ENCODE measurements at places on chromosomes 13 and 19.

GRCh38 chr19:17866964-17867486 is 4.7 kb upstream of the SLC5A5 start:
- DNase-seq = no peak

DNA sequence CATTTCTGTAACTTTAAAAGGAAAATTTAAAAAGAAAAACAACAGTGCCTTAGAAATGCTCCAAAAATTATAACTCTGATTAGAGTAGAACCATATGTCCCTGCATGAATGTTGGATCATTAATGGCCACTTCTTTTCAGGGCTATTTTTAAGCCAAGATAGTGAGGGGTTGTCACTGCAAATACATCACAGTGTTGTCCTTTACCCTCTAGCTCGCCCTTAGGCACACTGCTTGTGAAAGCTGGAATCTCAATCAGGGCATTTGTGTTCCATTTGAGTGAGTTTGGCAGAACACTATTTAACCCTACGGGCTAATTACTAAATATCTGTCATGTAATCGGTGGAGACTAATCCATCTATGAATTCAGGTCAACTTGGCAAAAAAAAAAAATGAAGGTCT is 212.2 kb downstream of the NHLRC3 start:
- DNase-seq = no peak

- DNase-seq = no peak
These were observed 246.9 kb downstream of the DCLK1 start for GRCh38 chr13:35884211-35884760.

DNA sequence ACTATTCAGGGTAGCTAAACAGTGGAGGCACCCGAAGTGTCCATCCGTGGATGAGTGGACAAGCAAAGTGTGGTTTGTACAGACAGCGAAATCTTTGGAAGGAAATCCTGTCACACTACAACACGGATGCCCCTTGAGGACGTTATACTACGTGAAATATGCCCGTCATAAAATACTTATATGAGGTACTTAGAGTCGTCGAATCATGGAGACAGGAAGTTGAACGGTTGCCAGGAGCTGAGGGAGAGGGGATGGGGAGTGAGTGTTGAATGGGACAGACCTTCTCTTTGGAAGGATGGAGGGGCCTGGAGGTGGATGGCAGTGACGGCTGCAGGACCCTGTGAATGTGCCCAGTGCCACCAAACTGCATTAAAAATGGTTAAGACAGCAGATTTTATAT is 11.6 kb downstream of the ATP4B start:
- DNase-seq = no peak

DNA sequence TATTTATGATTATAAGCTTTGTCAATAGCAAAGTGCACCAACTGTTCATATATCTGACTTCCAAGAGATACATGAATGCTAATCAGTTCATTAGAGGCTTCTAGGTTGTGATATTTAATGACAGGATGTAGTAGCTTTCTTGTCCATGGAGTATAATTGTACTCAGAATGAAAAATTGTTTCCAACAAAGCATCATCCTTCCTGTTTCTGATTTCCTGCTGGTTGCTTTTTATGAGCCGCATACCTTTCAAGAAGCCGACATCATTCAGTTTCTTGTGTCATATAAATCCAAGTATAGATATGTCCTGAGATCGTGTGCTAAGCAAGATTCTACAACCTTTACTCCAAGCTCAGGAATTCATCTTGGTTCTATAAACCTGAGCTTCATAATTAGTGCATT is 326.6 kb downstream of the DIAPH3 start:
- DNase-seq = no peak

GRCh38 chr19:18501832-18502231 is 20.0 kb downstream of the ELL start:
- DNase-seq = no peak

GRCh38 chr13:26961890-26962615 is 201.5 kb upstream of the GPR12 start:
- no peak for DNase-seq

DNA sequence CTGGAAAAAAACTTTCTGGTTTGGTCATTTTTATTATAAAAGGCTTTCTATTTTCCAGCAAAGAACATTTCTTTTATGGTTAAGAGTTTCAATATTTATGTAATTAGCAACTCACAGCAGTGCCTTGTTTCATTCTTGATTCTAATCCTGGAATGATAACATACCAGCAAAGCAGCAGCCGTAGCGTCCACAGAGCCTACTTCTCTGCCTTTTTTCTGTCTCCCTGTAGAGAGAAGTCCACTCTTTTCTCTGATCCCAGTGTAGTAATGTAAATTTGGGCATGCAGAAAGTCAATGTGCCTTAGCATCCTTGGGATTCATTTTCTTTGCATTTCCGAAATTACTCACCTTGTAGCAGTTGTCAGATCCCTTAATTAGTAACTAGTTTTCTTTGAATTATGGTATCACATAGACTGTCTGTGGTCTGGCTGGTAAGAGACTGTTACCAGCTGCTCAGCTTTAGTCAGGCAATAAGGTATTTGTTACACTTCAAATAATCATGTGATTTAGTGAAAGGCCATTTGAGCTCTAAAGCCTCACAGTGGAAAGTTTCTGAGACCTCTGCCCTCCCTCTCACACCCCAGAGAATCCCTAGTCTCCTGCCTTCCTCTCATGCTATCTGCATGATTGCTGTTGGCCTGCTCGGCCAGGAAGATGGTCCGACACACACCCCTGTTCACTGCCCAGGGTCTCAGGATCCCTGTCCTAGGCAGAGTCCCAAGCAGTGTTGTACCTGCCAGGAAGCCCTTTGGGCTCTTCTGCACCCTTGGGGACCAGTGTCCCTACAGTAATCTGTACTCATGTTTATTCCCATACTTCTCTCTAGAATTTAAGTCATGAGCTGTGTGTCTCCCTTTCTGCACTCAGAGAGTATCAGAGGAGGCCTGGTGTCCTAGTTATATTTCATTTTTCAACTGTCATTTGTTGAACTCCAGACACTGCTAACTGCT is 86.3 kb downstream of the LRCH1 start:
- DNase-seq = no peak

GRCh38 chr13:73740666-73741065 is 393.5 kb downstream of the KLF12 start:
- DNase-seq = no peak

DNA sequence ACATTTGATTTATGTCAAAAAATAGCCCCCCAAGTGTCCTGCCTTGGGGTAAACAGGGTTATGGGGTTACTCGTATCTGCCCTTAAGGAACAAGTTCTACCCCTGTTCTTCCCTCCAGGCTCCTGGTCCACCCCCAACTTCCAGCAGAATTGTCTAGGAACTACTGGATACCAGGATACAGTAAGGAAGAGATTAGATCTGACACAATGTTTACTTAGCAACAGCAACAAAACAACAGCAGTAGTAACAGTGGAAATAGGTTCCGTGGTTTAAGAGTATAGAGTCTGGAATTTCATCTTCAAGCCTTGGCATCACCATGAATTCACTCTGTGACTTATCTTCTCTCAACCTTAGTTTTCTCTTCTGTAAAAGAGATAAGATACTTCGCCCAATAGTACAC is 1.7 kb upstream of the FAM98C start:
- no peak for DNase-seq

GRCh38 chr13:89279374-89279773 is 1608.2 kb downstream of the SLITRK5 start:
- no peak for DNase-seq

DNA sequence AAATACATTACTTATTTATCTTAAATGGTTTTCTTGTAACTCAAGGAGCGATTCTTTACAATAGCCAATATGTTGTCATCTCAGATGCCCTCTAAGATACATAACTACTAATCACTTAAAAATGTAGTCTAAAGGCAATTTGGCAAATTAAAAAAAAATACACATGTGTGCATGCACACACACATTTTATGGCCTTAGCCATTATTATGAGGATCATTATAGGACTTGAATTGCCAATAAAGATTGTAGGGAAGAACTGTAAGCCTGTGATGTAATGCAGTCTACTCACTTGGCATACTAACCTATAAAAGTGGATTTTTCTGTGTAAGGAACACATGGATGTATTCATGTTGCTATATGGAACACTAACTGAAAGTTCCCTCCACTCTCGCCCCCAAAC is 274.3 kb downstream of the SHISA2 start:
- no peak for DNase-seq

DNA sequence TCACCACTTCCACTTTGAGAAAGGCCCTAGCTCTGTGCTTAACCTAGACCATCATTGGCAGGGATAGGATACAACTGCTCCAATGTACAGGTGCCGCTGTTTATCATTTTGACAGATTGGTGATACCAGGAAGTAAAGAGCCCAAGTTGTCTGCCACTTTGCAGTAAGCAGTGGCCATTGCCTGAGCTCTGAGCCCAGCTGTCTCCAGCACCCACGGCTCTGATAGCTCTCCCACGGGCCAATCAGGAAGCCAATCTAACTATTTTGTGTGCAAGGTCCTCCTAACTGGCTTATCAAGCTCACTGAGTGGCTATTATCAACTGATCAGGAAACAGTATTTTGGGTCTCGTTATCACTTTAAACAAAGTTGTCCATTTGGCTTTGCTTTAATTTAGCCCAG is 181.1 kb downstream of the DCT start:
- no peak for DNase-seq

DNA sequence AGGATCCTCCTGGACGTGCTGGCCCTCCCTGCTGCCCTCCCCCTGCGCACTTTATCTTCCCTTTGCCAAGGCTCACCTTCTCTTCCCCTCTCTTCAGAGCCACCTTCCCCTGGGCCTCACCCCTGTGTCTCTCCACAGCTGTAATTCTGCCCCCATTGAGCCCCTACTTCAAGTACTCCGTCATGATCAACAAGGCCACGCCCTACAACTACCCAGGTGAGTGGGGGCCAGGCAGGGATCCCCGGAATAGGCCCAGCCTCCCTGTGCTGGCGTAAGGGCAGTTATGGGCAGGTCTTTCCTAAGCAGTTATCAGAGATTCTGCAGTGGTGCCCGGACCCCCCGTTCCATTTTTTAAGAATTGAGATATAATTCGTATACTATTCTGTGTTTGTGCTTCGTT is 3.1 kb downstream of the NDUFA3 start:
- DNase-seq = no peak

- no peak for DNase-seq
These were observed 6.3 kb upstream of the CRTC1 start for GRCh38 chr19:18677156-18677555.

DNA sequence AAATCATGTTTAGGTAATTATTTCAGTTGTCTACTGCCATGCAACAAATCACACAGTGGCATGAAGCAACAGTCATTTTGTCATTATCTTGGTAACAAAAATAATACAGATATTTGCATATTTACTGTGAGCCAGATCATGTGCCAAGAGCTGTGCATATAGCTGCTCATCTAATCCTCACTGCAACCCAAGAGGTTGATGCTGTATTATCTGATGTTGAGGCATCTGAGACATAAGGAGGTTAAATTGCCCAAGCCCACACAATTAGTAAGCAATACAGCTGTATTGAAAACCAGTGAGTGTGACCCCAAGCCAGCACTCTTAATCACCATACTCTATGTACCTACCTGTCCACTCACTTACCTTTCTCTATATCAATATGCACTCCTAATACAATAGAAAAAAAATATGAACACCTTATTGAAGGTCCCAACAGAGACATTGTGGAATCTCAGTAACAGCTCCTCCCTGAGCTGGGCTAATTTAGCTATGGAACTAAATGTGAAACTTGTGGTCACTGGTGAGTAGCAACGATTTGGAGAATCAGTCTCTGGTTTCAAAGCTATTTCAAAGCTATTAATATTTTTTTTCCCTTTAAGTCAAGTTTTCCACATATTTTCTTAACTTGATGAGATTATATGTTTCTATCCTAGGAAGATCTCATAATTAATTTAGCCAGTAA is 185.2 kb downstream of the KLF12 start:
- no peak for DNase-seq

DNA sequence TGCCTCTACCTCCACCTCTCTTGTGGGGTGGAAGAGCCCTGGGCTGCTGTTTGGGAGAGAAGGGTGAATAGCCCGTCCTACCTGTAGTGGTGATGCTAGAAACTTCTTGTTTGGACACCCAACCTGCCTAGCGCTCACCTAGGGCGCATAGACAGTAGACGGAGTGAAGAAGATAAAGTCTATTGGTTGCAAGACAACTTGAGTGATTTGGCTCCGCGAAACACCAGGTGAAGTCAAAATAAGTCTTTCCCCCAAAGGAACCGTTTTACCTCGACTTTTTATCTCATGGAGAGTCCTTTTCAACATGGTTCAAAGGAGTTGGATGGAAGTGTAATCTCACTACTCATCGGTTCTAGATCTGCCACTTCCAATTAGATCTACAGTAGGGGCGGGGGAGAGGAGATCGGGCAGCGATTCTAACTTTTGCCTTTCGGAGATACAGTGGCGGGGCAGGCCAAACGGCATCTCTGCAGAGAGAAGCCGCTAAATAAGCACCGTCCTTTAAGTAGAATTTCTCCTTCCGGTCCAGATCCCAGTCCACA is 694 bp upstream of the ZIC5 start:
- no peak for DNase-seq

GRCh38 chr19:11570039-11570462 is 7.4 kb downstream of the ACP5 start:
- no peak for DNase-seq

GRCh38 chr13:59951011-59951410 is 212.7 kb downstream of the DIAPH3 start:
- no peak for DNase-seq

All from stimulated activated CD4-positive, alpha-beta T cell treated with anti-CD3 and anti-CD28 coated beads, Interleukin-4, amount 100 ng/mL, for 24 hours (primary cell).